ENCODE measurements at places on chromosomes 4 and X.

- no peak for DNase-seq
Measured at GRCh38 chr4:110484767-110485166, 8.8 kb downstream of the ENPEP start.

DNA sequence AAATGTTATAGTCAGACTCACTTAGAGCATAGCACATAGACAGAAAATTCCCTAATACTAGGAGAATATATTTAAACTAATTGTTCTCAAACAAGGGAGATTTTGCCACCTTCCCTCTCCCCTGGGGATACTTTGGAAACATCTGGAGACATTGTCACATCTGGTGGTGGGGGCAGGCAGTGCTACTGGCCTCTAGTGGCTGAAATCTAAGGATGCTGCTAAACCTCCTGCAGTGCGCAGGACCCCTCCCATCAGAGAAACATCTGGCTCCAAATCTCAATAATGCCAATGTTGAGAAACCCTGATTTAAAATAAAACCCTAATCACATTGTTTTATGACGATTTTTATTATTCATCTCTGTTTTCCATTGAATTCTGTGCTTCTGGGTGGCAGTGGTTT lies 244.9 kb downstream of the FRMPD4 start:
- no peak for DNase-seq

DNA sequence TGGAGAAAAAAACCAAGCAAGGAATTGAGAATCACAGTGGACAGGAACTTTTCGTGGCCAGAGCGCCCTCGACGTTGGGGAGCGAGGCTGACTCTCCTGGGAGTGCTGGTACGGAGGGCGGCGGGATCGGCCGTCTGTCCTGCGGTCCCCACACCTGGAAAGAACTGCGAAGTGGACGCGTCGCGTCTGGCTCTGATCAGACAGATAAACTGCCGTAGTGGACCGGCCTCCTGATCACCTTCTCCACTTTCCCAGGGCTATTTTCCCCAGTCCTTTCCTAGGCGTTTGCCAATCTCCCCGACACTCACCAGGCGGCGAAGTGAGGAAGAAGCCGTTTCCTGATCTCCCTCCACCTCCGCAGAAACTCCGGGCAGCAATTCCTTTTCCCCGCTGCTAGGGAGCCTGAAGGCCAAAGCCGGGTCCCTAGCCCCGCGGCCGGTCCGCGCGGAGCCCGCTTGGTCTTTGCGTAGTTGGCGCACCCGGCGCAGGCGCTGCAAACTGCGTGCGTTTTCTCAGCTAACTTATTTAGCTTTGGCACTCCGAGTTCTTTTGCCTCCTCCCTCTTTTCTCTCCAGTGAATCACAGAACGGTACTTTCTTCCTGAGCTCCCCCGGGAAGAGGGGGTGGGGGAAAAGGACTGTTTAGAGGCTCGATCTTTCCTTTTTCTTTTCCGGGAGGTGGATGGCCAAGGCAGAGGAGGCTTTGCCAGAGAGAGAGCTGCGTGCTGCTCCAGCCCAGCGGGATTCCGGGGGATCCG lies at the start of gene ARSJ:
TSS of gene ARSJ (minus strand) at position 500 of the 757 bp plus-strand sequence. CDS start 813 bp downstream, outside the sequence.
- DNase-seq: no peak

DNA sequence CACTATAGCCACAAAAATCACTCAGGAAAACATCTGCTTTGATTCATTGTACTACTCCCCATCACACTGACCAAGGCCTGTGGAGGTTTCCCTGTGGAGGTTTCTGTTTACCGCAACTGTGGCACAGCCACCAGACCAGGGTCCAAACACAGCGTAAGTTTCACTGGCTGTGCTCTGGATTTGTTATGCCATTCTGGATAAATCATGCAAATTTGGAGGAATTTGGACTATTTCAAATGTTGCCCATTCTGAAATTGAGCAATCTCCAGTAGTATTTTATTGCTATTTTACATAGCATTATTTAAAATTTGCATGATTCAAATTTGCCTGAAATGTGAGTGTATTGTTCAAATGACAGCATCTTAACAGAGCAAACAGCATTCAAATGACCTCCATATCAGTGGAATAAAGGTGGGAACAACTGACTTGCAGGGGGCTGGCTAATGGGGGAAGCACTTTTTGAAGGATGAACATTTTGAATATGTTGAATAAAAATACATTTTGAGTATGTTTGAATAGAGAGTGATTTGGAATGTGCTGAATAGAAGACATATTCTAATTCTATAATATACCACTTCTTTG lies 66.1 kb upstream of the ACSL1 start:
- no peak for DNase-seq

Data from activated gamma-delta T cell treated with Interleukin-2 at 50 U/mL for 16 hours (primary cell).